Kidney (tissue), 22 donors: ENCODE measurements at places on chromosomes 11 and 22. TPM values are rescaled to one million over a fixed set of nuclear protein-coding genes. Genes with fewer than 3 reads are reported as not detected.
A peak's percentile ranks its signal among the peaks of the same experiment; 100 is the strongest.

DNA sequence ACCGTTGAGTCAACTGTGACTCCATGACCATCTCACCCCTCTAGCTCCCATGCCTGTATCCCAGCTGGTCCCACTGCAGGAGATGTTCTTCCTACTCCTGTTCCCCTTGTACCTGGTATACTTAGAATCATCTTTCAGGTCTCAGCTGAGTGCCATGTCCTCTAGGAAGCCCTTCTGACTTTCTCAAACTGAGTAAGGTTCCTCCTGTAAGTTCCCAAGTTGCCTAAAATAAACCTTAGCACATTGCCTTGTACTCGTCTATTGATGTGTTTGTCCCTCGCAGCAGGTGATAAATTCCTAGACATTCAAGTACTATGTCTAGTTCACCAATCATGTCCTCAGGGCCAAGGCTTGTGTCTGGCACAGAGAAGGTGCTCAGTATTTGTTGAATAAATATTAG, 18.4 kb upstream of the ASCC2 start:
- no peak overlapping the region for H3K27ac ChIP-seq
- DNase-seq: no peak
- H3K4me3 ChIP-seq: no peak overlapping the region
- no peaks in the 10 kb centered on the region for H3K4me1 ChIP-seq

DNA sequence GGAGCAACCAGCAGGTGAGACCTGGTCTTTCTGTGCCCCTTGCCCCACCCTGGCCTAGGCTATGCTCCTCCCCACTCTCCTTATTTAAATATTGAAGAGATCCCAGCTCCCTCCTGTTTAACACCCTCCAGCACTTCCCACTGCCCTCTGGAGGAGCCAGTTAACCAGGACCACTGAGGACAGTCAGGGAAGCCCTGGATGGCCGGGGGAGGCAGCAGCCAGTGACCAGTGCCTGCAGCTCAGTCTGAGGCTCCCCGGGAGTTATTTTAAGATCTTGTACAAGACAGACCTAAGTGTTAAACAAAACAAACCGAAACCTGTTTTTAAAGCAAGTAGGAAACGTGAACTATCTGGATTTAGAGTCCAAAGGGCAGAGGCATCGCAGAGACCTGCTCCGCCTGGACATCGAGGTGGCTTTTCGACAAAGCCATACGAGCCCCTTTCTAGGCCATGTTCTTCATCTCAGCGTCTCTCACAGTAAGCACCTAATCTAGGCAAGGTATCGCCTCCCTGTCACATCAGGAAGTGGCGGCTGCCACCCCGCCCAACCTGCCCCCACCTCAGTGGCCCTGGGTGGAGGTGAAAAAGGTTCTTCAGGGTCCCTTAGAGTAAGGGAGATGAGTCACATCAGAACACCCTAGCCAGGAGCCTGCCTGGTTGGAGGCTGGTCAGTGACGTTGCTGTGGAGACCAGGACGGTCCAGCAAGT, 35.2 kb downstream of the TRMU start:
- peaks cover 19% of the 10 kb centered on the region for H3K4me1 ChIP-seq
- no peaks in the 10 kb centered on the region for H3K27me3 ChIP-seq
- peak overlapping the region; percentile 57 for H3K27ac ChIP-seq
- H3K4me3 ChIP-seq: no peak overlapping the region
- peaks cover under 1% of the 10 kb centered on the region for H3K36me3 ChIP-seq

DNA sequence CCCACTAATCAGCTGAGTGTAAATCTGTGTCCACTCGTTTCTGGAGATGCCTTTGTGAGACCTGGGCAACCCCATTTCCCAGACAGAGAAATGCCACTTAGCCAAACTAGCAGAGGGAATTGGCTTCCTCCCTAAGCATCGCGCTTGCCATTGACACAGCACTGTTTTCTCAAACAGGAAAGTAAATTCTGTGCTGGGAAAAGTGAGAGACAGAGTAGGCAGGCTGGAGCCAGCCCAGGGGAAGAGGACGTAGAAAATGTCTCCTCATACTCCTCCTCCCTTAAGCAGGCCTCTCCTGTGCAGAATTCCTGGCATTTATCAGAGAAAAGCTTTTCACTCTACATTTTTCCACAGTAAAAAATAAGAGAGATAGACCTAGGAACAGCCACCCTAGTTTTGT, 99.1 kb upstream of the AMOTL1 start:
- no peak overlapping the region for H3K4me3 ChIP-seq
- peaks cover 4% of the 10 kb centered on the region for H3K4me1 ChIP-seq
- no peaks in the 10 kb centered on the region for H3K27me3 ChIP-seq
- no peaks in the 10 kb centered on the region for H3K36me3 ChIP-seq
- no peak overlapping the region for H3K27ac ChIP-seq
- no peak for DNase-seq

NELL1 gene
- 14.8 TPM for polyA plus RNA-seq

PAX6 gene
- not detected for polyA plus RNA-seq

TMEM132A gene
- 17.2 TPM for polyA plus RNA-seq

- H3K4me1 ChIP-seq: no peaks in the 10 kb centered on the region
- H3K27ac ChIP-seq: no peak overlapping the region
- H3K27me3 ChIP-seq: no peaks in the 10 kb centered on the region
These were observed 182.0 kb upstream of the ARHGAP20 start for GRCh38 chr11:110894224-110894623.

DNA sequence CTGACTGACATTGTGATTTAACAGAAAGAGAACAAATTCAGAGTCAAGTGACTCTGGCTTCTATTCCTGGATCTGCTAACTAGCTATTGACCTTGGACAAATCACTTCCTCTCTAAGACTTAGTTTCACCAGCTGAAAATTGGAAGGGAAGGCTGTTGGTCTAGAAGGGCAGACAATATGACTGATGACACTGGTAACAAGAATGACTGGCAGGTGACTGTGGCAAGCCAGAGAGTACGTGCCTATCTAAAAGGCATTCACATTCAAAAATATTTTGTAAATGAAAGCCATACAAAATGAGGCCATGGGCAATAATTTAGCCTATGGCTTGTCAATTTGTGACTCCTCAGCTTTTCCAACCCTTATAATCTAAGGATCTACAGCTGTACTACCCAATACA, 23.5 kb downstream of the SERGEF start:
- peaks cover 11% of the 10 kb centered on the region for H3K4me1 ChIP-seq
- H3K36me3 ChIP-seq: peaks cover 4% of the 10 kb centered on the region
- DNase-seq: no peak
- no peaks in the 10 kb centered on the region for H3K27me3 ChIP-seq
- H3K27ac ChIP-seq: no peak overlapping the region

DNA sequence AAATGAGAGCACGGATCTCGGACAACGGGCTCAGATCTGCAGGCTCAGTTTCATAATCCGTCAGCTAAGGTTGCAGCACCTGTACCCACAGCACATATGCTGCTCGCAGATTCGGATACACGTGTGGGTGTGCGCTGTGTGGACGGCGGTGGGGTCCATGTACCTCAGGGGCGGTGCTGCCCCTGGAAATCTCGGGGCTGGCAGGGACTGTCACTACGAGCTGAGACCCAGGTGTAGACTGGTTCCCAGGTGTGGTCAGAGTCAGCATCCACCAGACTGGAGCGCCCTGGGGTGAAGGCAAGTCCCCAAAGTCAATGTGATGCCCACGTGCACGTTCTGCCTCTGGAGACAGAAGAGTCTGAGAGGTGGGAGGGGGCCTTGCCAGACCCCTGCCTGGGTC, 989.3 kb downstream of the BRD1 start:
- no peak overlapping the region for H3K4me3 ChIP-seq
- H3K36me3 ChIP-seq: no peaks in the 10 kb centered on the region
- H3K27ac ChIP-seq: no peak overlapping the region
- no peak for DNase-seq
- H3K27me3 ChIP-seq: no peaks in the 10 kb centered on the region
